Activated T-cell treated with anti-CD3 and anti-CD28 coated beads, Interleukin-2, amount 50 U/mL, for 24 hours (primary cell): ENCODE measurements at places on chromosomes 6 and 20.

DNA sequence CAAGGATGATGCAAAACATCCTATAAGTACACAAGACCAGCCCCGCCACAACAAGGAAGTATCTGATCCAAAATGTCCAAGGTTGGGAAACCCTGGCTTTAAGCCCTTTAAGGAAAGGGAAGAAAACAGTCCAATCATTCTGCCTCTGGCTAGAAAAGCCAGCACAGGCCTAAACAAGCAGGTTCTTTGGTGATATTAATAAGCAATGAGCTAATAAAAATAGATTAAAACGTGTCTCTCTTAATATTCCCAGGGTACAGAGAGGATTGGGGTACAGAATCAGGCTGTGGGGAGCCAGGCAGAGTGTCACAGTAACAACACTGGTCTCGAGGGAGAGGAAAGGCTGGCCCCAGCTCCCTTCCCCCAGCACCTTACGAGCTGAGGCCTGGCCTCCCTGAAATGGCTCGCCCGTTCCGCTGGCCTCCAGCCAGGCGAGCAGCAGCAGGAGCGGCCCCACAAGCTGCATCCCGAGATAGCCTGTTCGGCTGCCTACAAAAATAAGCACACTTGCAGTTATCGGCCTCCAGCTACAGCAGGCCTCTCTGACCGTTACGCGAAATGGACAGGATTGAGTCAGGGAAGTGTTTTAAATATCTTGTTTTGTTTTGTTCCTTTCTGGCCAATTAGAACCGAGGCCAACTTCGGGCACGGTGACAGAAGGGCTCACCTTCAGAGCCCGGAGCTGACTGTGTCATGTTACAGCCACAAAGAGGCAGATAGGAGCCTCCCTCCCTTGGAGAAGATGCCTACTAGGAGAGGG lies 4.0 kb upstream of the ZMYND8 start:
- no peak for DNase-seq

GRCh38 chr6:151807513-151808370 lies at the start of gene ESR1:
Gene ESR1, plus strand, starts transcription at chr6:151807682. Its CDS starts 231 bp downstream, at chr6:151807913.
- DNase-seq, result peak; percentile 33

DNA sequence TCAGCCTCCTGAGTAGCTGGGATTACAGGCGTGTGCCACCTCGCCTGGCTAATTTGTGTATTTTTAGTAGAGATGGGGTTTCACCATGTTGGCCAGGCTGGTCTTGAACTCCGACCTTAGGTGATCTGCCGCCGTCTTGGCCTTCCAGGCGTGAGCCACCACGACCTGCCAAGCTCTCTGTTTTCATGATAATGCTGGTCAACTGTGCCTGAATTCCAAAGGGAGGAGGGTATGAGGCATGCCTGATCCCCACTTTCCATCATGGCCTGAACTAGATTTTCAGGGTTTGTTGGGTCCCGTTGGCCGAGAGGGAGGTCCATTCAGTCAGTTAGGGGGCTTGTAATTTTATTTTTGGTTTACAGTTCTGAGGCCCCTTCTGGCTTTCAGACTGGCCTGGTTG lies 28.0 kb upstream of the ANGPT4 start:
- no peak for DNase-seq

GRCh38 chr20:37519508-37520418 lies 1.3 kb upstream of the NNAT start:
- DNase-seq, result no peak

DNA sequence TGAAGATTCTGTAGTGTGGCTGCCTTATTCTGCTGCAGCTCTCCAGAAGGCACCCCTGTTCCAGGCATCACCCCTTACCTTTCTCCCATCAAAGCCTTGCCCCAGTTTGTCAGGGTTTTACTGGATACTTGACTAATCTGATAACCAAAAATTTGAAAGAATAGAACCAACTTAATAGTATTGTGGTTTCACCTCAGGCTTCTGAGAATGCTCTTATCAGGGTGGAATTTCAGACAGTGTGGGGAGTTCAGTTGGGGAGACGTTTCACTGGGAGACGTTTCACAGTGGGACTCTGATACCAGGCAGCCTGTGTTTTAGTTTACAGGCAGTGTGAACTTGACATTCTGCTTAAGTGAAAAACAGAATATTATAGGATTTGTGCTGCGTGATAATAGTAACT lies 50.5 kb downstream of the SCAND1 start:
- no peak for DNase-seq

GRCh38 chr6:165990216-165990615 lies 177.4 kb downstream of the TBXT start:
- DNase-seq, result no peak

- DNase-seq, result no peak
Measured at GRCh38 chr6:15089569-15090144, 156.2 kb upstream of the JARID2 start.

DNA sequence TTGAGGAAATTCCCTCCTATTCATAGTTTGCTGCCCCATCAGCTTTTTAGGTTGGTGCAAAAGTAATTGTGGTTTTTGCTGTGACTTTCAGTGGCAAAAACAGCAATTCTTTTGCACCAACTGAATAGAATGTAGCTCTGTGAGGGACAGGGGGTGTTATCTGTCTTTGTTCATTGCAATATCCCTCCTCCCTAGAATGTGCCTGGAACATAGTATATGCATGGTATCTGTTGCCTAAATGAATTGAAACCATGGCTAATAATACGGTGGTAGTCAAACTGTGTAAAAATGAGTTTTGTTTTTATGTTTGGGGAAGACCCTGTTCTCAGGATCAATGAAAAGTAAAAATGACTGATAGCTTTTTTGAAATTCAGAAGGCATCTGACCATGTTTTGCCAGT lies 45.1 kb downstream of the SCAND1 start:
- DNase-seq, result no peak

- no peak for DNase-seq
Measured at GRCh38 chr6:15941168-15941567, 187.7 kb upstream of the MYLIP start.

DNA sequence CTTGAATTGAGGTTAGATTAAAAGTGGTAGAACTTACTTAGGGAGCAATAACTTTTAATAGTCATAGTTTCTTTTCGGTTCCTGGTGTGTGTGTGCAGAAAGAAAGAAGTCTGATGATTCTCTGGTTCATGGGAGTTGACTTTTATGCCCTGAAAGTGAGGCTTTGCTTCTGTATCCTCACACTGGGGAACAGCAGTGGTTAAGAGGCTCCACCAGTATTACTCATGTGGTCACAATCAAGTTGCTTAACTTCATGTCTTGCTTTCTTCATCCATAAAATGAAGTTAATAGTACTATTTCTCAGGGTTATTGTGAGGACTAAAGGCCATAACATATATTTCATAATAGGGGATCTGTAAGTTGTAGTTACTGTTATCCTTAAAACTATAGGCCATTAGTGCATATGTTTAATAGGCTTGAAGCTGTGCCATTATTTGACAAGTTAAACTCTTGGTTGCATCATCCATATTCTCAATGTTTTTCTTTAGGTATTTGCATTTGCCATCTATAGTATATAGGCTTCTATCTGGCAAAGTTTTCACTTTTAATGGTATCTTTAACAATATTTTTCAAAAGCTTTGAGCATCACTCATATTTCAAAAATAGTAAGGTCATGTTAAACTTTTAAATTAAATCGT lies 262.4 kb downstream of the PLCB1 start:
- DNase-seq, result no peak

GRCh38 chr6:38138374-38138773 lies 318.8 kb downstream of the ZFAND3 start:
- DNase-seq, result no peak

- no peak for DNase-seq
Measured at GRCh38 chr6:96991618-96992342, 67.3 kb downstream of the KLHL32 start.

DNA sequence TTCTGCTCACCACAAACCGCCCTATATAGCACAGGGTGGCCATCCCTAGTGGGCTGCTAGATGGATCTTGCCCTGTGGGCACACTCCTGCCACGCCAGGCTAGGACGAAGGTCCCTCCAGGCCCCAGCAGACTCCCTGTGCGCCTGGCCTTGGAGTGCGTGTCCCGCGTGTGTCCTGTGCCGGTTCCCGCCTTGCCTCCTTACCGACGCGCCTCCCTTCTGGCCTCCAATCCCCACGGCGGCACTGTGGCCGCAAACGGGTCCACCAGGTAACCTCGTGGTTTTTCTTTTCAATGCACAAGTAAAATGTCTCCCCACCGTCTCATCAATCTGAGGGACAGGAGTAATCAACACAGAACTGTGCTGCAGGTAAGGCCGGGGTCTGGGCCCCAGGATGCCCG lies 133.8 kb upstream of the PHACTR3 start:
- no peak for DNase-seq

DNA sequence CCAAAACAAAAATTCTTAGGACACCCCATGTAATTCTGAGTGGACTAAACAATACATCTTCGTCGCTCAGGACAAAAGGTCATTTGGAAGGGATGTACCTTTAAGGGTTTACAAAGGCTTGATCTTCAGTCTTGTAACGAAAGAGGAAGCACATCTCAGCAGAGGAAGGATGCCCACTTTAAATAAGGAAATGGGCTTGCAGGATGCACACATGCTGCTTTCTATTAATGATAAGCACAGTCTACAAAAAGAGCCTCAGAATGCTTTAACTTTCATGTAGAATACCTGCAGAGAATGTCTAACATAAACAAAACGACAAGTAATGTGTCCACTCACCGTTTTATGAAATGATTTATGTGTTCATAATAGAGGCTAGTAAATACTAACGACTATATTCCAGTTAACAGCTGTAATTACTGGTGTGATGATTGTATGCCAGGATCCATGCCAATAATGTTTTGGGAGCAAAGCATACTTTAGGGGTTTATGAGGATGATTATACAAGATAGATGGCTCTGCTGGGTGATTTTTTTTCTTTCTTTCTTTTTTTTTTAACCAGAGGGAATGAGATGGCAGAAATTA lies 216.9 kb downstream of the GMDS start:
- no peak for DNase-seq

- DNase-seq, result no peak
Measured at GRCh38 chr6:25050356-25050755, 114.6 kb upstream of the RIPOR2 start.

DNA sequence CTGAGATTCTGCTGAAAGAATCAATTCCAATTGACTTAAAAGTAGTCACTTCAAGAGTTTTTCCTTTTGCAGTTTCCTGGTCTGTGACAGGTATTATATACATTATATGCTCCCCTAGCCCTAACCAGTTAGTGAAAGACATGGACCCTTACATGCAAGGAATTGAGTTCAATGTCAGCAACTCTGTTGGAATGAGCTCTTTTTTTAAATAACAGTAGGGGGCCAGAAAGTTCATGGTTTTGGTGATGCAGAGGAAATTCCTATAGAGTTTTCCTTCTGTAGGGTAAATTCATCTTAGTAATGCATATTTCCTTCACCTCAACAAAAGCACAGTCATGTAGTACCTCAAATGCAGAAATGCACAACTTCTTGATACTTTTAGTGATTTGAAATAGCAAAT lies 172.2 kb downstream of the KIF6 start:
- no peak for DNase-seq

GRCh38 chr6:124995131-124995530 lies 32.9 kb downstream of the RNF217 start:
- DNase-seq, result no peak

- DNase-seq, result no peak
Measured at GRCh38 chr6:168290095-168290494, 29.5 kb downstream of the DACT2 start.

GRCh38 chr6:53494076-53494475 lies 50.8 kb downstream of the GCLC start:
- DNase-seq, result no peak

DNA sequence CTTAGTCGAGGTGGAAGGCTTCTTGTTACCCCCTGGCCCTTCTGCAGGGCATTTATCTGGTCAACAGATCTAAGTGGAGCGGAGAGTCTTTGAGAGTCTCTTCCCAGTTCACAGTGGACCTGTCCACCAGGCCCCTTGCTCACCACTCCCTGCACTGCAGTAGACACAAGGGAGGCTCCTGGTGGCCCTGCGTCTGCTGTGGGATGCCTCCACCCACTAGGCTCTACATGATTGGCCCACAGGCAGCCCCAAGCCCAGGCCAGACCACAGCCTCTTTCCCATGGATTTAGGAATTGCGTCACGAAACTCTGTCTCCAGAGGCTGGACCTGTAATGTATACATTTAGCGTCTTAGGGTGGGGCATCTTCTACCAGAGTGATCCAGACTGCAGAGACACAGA lies 28.4 kb downstream of the TBC1D7 start:
- DNase-seq, result no peak

GRCh38 chr20:38143646-38144554 lies 21.2 kb downstream of the TGM2 start:
- no peak for DNase-seq

GRCh38 chr20:49511788-49512525 lies 29.5 kb upstream of the KCNB1 start:
- no peak for DNase-seq

- DNase-seq, result no peak
Measured at GRCh38 chr20:48544402-48545339, 283.1 kb downstream of the PREX1 start.

DNA sequence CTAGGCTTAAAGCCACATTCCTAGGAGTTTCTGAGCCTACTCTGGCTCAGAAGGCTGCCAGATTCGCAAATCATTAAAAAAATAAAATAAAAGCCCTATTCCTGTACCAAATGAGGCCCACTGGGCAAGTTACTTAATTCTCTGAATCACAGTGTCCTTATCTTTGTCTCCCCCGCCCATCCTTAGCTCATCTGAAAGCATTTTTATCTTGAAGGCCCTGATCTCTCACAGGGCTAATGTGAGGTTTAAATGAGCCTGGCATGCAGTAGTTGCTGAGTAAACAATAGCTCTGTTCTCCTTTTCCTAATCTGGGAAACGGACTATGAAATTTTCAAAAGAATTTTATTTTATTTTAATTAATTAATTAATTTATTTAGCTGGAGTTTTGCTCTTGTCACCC lies 2.1 kb upstream of the ZBTB12 start:
- no peak for DNase-seq

- DNase-seq, result no peak
Measured at GRCh38 chr6:40968620-40969164, 70.3 kb downstream of the UNC5CL start.

- DNase-seq, result peak; percentile 78
Measured at GRCh38 chr20:25148181-25148981, 47.1 kb upstream of the ENTPD6 start.

DNA sequence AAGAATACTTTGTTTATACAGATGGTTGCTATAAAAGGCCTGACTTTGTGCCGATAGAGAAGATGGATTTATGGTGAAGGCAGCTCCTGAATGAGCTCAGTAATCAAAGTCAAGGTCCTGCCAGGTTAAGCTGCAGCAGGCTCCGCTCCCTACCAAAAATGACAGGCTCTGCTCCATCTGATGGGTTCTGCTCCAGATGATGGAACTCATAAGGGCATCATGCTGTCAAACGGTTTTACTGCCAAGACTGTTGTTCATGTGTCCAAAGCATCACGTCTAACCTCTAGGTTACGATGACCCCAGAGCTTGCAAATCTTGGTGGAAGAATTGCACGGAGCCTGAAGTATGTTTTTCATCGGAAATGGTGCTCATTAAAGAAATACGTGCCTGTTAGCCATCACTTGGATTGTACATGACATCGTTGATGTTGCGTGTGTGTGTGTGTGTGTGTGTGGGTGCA lies 19.2 kb upstream of the PTGIS start:
- DNase-seq, result no peak

- no peak for DNase-seq
Measured at GRCh38 chr6:156866220-156867015, 89.2 kb downstream of the ARID1B start.
